Activated CD8-positive, alpha-beta T cell treated with anti-CD3 and anti-CD28 coated beads, Interleukin-2, amount 10 ng/mL, durations not matched to agents 7 days and 5 days (primary cell): ENCODE measurements at places on chromosomes 3 and 15. TPM values are rescaled to one million over a fixed set of nuclear protein-coding genes. Genes with fewer than 3 reads are reported as not detected.

Gene HCLS1
- 288 TPM for total RNA-seq

Gene COX5A
- total RNA-seq = 313 TPM

- no peak for DNase-seq
These were observed 601.7 kb upstream of the AGTR1 start for GRCh38 chr3:148095962-148096361.

DNA sequence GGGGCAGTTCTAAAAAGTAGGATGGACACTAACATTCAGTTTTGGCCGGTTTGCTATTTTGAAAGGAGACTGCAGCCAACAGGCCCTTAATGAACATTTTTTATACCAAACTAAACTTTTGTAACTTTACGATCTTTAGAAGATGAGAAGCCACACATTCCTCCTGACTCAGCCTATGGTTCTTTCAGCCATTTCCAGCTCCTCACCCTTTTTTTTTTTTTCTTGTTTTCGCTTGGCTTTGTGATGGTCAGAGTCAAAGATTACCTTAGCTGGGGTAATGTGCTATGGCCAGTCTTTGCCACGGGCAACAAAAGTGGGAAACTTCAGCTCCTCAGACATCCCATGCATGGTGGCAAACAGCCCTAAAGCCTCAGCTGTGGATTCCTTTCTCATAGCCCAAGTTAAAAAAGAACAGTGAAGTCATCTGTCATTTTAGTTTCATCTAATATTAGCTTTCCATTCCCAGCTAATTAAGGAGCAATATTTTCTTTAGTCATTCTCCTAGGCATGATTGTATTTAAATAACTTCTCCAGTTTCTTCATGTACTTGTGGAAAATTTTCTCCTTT lies 368.7 kb downstream of the MFSD1 start:
- DNase-seq = no peak

DNA sequence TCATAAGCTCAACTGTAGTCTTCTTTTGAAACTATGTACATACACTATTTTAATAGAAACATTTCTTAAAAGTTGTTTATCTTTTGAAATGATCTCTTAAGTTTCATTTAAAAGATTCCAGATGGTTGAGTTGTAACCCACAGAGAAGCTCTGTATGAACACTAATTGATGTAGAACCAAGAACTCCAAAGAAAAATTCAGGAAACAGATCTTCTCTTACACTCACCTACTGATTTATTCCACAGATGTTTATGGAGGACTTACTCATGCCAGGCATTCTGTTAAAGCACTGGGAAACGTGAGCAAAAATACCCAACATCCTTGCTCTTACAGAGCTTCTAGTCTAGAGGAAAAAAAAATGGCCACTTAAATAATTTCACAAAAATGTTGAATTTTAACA lies 551.1 kb downstream of the NAALADL2 start:
- no peak for DNase-seq
